GM06990 (cell line): ENCODE measurements at places on chromosomes 1 and 21.

GRCh38 chr21:36732217-36732616, 33.3 kb downstream of the SIM2 start:
- no peak for DNase-seq

DNA sequence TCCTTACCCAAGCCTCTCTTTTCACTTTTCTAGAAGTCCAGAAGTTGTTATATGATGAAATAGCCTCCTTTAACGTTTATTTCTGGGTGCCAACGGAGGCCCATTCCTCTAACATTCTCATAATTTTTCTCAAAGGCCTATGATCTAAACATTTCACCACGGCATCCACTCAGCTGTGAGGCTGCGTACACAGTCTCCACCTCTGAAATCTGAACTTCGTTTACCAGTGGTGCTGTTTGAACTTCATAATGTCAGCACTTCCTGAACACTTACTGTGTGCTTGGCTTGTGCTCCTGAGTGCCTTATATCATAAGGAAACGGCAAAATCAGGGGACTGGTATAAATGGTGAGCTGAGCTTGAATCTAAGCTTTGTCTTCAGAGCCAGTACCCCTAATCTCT, 12.0 kb upstream of the RBP7 start:
- DNase-seq: no peak

GRCh38 chr1:212138457-212138856, 102.9 kb downstream of the DTL start:
- no peak for DNase-seq

DNA sequence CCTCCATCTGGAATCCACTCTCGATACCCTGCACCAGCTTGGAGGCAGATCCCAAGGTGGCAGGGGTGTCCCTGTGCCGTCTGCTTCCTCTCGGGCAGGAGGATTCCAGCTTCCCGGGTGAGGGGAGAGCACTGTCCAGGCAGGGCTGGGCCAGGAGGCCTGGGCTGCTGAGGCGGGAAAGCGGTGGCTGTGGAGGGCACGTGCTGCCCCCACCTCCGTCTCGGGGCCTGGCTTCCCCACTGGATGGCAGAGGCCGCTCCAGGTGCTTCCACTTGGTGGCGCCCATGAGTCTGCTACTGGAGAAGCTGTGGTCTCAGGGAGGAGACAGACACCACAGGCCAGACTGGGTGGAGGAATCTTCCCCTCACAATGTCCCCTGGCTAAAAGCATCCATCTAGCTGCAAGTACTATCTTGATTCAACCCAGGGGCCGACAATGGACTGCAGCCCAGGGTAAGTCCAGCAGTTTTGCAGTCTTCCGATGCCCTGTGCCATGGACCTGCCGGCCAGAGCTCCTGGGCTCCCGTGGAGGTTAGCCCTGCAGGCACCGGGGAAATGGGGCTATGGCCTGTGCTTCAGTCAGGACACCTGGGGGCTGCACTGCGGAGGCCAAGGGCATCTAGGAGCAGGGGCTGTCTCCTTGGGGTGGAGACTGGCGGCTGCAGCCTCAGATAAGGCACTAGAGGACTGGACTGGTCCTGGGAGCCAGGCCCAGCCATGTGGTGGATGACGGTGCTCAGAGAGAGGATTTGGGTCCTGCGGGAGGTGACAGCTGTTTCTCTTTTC, 41.3 kb upstream of the EIF4G3 start:
- peak; percentile 26 for DNase-seq

- DNase-seq: no peak
Measured at GRCh38 chr1:2121101-2121691, 71.0 kb downstream of the PRKCZ start.

GRCh38 chr1:111750856-111751255, 4.8 kb upstream of the DDX20 start:
- no peak for DNase-seq

DNA sequence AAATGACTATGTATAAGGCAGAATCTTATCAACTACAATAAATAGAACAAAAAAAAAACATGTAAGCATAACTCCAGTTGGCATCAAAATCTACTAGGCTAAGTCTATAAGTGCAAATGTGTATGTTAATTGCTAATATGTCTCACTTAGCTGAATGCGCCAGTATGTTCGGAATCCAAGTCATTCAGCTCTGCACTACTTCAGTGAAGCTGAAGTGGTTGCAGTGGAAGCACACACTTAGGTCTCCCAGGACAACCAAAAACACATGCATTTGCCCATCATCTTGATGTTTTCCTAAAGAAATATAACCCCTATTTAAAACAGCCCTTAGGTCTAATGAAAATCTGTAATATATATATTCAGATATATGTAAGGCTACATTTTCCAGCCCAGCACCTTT, 41.0 kb upstream of the RGS2 start:
- no peak for DNase-seq

GRCh38 chr1:198199105-198199504, 42.3 kb downstream of the NEK7 start:
- no peak for DNase-seq

- DNase-seq: no peak
Measured at GRCh38 chr21:41477641-41478318, 30.2 kb downstream of the TMPRSS2 start.

GRCh38 chr1:201288765-201289164, 5.5 kb downstream of the PKP1 start:
- no peak for DNase-seq

DNA sequence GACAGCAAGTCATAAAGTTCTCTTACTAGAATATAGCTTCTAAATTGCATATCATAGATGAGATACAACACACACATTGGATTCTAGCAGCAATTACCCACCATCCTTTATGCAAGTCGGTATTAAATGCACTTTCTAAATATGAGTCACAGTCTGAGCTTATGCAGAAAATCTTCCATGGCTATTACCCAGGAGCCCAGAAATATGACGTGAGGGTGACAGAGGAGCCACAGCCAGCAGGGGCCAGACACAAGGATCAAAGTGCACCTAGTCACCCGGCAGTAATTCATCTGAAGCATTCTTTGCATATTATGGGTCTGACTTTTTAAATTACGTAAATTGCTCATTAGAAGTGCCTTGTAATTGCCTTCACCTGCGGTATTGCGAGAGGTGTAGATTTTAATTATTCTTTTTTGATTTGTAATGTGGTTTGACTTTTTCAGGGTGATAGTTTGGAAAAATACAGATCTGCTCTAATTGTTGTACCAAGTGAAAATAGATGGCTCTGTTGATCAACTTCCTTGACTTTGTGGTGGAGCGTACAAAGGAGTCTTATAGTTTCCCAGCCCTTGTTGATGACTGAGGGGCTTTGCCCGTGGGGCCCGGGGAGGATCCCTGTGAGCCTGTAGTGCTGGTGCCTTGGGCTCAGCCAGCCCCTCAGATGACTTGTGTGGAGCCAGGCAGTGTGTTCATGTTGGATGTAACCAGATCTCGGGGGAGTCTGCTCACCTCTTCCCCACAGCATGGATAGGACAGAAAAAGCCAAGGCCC, 470.0 kb upstream of the VAMP3 start:
- DNase-seq: no peak

DNA sequence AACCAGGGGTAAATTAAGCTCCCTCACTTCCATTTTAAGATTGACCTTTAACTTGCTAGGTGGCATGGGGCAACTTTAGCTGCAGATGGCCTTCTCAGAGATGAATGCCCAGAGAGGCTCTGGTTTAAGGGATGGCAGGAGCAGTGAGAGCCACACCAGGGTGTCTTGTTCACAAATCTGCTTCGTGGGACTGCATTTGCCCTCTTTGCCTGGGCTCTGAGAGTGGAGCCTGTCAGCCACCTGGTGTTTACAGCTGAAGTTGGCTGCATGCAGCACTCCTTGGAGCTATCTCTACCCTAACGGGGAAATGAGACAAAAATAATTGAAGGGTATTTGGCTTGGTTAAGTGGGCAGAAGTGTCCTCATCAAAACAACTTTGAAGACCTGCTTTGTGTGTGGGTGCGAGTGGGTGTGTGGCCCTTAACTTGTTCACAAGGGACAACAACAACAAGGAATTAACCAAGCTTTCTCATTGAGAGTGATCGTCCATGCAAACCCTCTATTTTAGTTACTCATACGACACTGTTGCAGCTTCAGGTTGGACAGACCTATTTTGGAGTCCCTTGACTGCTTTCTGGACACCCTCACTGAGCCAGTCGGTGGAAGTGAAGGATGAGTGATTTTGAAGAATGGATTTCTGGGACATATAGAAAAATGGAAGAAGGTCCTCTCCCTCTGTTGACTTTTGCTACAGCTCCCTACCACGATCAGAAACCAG, 29.8 kb downstream of the PGM1 start:
- peak; percentile 9 for DNase-seq

DNA sequence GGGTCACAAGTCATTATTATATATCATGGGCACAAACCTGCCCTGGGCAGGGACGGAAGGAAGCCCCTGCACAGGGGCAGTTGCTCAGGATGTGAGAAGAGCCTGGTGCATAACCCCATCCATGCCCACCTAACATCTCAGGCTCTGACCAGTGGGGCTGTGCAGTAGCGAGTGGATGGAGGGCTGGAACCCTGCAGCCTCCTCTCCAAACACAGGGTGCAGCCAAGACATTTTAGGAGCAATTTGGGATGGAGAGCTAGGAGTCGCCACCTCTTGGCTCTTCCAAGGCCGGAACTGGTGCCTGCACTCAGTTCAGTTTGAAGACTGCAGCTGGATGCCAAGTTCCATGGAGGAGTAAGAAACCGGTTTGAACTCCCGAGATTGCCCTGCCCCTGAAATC, 2.8 kb downstream of the MX1 start:
- DNase-seq: no peak

DNA sequence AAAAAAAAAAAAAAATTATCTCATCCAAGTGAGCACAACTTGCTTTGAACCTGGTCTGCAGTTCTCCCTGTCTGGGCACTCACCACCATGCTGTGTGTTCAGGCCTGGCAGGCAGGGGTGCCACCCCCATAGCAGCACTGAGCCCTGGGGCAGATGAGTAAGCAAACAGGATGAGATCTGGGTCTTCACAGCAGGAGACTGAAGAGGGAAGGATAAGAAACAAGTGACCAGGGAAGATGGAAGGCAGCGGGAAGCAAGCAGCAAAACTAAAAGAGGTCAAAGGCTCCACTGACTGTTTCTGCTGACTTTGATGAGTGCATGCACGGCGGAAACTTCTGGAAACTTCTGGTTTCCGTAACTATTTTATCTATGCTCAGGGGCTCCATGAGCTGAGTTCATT, 133.5 kb upstream of the SOD1 start:
- DNase-seq: no peak

DNA sequence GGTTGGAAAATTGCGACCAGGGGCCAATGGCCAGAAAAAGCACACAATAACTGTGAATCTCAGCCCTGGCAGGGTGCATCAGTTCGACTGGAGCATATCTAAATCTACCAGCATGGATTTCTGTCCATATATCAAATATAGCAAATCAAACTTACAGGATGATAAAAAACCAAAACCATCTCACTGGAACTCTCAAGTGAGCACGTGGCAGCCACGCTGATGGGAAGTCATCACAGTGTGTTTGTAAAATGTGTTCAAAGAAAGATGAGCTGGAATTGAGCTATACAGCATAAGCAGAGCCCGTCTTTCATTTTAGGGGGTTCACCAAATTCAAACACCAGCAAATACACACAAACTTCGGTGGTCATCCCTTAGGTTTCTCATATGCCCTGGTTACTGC, 610.1 kb downstream of the AJAP1 start:
- no peak for DNase-seq

DNA sequence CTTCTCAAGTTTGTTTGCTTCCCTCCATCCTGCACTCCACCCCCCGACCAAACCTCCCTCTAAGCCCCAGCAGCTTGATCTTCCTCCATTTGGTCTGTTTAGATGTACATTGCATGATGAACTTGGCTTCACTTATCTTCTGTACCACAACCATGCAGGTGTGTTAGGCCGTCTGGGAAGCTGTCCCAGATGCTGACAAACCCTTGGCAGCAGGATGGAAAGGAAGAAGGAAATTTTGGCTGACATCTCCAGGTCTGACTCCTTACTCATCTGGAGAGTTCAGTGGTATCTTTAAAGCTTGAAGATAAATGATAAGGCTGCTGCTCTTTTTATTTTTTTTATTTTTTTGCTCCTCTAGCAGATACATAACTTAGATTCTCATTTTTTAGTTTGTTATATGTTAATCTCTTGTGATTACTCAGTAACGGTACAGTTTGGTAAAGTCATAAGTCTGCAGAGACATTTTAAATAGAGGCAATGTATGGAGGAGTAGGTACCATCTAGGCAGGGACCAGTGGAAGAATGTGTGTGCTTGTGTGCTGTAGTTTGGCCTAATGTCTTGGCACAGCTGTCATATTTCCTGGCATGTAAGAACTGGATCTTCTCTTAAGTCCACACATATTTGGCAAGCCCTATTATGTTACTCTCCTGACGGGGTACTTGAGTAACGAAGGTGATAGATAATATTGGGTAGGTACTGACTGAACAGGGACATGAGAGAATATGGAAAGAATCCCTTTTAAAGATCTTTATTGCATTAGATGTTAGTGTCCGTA, 79.7 kb downstream of the CACHD1 start:
- DNase-seq: no peak

DNA sequence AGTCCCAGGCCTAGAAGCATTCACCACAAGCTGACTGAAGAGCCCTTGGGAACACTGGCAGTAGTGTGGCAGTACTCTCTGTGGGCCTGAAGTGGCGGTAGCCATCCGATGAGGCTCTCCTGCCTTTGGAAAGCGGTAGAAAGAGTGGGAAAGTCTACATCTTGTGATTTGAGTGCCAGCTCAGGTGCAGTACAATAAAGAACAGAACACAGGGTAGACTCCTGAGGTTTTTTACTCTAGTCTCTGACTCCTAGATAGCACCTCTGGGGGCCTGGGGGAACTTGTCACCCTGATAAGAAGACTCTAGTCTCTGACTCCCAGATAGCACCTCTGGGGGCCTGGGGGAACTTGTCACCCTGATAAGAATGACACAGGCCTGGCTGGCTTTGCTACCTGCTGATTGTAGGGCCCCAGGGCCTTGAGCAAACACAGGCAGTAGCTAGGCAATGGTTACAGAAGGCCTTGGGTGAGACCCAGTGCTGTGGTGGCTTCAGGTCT, 18.0 kb upstream of the IL20 start:
- DNase-seq: no peak

DNA sequence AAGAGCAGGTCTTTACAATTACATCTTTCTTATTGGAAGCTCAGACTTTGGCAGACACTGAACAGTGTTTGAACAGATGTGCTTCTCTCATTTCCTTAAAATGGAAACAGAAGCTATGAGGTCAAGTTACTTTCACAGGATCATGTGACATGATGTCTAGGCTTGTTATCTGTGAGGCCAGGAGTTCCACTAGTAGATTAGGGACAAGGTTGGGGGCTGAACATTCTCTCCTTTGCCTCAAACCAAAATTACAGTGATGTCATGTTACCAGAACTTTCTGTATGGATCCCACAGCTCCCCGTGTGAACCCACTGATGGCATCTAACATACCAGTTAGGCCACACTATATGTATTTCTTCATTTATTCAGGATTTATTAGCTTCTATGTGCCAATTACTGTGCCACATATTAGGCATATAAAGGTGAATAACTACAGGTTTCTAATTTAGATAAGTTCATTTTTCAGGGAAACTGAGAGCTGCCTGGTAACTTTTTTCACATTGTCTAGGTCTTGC, 6.0 kb downstream of the DYNLT5 start:
- DNase-seq: peak; percentile 38
